ENCODE measurements at places on chromosomes 6 and 20.

GRCh38 chr6:168116438-168116974, 37.5 kb upstream of the FRMD1 start:
- no peak for DNase-seq

GRCh38 chr6:106979435-106979884, 4.9 kb upstream of the CD24 start:
- peak; percentile 71 for DNase-seq

DNA sequence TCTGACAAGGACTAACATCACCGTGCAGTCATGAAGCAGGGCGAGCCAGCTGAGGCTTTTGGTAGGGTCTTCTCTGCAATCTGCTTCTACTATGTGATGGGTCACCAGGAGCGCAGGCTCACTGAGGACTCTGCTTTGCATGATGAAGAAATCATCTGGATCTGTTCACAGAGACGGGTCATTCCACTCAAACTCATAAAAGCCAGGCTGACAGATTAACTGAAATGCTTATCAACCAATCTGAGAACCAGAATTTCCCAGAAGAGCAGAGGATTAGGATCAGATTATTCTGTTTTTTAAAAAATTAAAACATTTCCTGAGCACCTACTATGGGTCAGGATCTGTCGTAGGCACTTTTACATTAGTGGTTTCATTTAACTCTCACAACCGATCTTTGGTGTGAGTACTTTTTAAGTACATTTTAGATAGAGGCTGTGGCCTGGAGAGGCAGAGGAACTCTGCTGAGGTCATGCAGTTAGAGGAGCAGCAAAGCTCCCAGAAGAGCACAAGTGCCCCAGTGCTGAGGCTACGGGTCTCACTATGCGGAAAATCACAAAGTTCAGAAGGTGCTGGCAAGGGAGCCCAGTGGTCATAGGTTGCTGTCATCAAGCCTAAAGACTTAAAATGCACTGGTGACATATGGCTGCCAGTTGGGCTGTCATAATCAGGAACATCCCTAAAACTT, 109.1 kb downstream of the BACH2 start:
- DNase-seq, result no peak

GRCh38 chr6:21450628-21451027, 142.9 kb upstream of the SOX4 start:
- no peak for DNase-seq

GRCh38 chr6:144849920-144850319, 564.8 kb downstream of the UTRN start:
- no peak for DNase-seq

DNA sequence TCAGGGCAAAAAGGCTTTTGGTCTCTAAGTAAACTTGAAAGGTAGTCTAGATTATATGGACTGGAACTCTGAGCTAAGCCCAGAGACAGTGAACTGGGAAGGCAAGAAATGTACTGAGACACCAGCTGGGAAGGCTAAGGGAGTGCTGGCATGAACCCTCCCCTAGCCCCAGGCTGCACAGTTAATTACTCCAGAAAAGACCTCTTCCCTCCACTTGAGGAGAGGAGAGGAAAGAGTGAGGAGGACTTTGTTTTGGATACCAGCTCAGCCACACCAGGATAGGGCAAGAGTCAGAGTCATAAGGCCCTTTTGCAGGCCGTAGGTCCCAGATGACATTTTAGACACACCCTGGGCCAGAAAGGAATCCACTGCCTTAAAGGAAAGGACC, 84.1 kb upstream of the GJE1 start:
- DNase-seq, result no peak

DNA sequence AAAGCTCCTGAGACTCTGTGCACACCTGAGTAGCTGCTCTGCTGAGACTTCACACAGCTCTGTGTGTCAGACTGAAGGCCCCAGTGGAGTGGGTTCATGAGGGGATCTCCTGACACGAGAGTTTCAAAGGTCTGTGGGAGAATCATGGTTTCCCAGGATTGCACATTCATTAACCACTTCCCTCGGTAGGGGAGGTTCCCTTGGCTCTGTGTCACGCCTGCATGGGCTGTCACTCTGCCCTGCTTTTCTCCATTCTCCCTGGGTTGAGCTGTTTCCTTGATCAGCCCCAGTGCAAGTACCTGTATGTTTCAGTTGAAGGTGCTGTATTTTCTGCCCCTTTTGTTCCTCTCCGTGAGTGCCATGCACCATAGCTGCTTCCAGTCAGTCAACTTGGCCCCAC, 236.9 kb downstream of the EPM2A start:
- no peak for DNase-seq

DNA sequence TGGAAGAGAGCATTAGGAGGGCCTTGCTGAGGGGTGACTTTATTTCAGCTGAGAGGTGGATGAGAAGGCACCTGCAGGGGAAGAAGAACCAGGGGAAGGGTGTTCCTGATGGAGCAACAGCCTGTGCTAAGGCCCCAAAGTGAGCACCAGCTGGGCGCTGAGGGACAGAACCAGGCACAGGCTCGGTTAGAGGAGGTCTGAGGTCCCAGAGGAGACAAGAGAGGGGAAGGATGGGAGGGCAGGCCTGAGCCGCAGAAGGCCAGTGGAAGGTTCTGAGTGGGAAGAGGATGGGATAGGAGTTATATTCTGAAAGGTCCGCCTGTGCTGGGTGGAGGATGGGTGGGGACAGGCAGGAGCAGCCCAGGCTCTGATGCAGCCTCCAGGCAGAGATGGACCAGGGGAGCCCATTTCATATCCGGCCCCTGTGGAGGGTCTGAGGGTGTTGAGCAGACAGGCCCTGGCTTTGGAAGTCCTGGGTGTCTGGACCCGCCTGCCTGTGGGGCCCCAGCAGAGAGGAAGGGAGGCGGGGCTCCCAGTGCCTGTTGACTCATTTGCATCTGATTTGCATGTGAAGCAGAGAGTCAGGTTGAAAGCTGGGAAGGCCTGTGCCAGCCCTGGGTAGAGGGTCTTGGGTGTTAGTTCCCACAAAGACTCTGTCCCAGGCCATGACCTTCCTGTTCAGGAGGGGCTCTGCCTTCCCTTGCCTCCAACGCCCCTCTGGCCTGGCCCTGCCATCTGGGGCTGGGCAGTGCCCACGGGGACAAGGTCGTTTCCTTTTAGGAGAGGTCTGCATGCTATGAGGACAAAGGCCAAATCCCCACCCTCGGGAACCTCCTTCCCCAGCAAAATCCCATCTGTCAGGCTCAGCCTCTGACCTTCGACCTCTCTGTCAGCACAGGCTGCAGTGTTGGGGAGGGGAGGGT, 10.6 kb upstream of the FAM110A start:
- DNase-seq, result no peak

GRCh38 chr6:158474961-158475343, 84.9 kb upstream of the TMEM181 start:
- DNase-seq, result peak; percentile 47

DNA sequence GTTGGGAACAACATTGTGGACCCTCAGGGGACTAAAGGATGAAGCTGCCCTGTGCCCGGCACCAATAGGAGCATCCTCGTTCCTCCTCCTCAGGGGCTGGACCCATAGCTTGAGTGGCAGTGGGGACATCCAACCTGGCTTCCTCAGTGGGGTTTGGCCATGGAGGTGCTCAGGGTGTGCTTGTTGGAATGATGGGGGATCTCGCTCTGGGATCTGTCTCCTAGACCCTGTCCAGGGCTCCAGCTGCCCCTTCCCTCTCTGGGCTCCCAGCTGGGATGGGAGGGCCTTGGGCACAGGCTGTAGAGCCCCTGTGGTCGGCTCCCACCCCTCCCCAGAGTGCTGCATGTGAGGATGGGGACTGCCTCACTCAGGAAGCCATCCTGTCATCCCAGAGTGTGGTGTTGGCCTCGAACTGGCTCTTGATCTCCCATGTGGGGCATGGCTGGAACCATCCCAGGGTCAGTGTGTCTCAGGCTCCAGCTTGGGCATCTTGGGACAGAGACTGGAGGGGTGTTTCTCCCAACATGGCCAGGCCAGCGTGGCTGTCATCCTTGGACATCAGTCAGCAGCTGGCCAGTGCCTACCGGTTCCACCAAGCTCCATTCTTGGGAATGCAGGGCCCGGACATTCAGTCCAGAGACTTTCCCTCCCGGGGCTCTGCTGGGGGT, 9.5 kb upstream of the MYT1 start:
- no peak for DNase-seq

- no peak for DNase-seq
These were observed 151.0 kb downstream of the ADAT2 start for GRCh38 chr6:143299253-143300166.

DNA sequence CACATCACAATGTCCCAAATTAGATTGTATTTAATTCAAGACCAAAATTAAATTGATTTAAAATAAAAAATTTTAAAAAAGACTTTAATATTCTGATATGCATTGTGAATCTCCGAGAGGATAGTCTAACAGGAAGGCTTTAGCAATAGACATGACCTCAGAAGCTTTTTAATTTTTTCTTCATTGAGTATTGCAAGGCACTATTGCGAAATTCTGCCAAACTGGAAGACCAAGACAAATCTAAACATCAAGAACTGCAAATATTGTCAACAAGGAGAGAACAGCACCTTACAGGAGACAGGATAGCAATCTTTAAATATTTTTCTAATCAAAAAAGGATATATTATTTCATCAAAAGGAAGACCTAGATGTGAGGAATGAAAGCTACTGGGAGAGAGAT, 56.9 kb downstream of the BMP5 start:
- no peak for DNase-seq

- DNase-seq, result no peak
These were observed 451.2 kb upstream of the JAG1 start for GRCh38 chr20:11124849-11125505.

DNA sequence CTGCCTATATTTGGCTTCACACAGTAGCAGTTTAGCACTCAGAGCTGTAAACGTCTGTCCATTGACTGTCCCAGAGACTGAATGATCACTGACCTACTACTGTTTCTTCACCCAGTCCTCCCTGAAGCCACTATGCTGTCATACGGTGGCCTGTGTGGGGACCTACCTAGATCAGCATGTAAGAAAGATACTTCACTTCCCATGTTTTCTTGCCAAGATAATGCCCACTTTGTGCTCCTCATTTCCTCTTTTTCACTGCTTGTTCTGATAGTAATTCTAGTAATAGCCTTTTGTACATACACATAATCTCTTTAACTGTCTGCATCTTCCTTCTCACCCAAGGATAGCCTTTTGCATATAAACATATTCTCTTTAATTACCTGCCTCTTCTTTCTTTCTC, 109.9 kb upstream of the TIAM2 start:
- DNase-seq, result no peak

- DNase-seq, result no peak
These were observed 398 bp upstream of the SPATS1 start for GRCh38 chr6:44342052-44342451.

DNA sequence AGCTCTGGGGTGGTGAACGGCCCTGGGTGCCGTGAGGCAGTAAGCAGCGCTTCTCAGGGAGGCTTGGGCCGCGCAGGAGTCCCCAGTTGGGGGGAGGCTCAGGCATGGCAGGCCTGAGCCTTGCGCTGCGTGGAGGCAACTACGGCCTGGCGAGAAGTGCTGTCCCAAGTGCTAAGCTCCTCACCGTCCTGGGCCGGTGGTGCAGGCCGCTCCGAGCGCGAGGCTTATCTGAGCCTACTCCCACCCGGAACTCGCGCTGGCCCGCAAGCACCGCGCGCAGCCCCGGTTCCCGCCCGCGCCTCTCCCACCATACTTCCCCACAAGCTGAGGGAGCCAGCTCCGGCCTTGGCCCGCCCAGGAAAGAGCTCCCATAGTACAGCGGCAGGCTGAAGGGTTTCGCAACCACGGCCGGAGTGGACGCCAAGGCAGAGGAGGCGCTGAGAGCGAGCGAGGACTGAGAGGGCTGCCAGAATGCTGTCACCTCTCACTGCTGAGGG, 1.8 kb upstream of the WRNIP1 start:
- DNase-seq, result no peak

DNA sequence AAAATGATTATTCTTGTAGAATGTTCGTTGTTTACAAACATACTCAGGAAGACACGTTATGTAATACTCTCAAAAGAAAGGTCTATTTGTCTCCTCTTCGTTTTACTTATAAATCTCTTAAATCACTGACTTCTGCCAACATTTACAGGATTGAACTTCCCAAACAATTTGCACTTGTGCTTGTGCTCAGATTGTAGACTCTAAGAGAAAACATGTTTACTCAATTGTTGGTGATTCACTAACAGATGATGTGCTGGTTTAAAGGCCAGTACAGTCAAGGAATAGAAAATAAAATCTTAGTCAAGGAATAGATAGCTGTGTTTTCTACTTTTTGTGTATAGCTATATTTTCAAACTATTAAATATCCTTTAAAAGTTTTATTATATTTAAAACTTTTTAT, 172.8 kb downstream of the GJA1 start:
- DNase-seq, result no peak

DNA sequence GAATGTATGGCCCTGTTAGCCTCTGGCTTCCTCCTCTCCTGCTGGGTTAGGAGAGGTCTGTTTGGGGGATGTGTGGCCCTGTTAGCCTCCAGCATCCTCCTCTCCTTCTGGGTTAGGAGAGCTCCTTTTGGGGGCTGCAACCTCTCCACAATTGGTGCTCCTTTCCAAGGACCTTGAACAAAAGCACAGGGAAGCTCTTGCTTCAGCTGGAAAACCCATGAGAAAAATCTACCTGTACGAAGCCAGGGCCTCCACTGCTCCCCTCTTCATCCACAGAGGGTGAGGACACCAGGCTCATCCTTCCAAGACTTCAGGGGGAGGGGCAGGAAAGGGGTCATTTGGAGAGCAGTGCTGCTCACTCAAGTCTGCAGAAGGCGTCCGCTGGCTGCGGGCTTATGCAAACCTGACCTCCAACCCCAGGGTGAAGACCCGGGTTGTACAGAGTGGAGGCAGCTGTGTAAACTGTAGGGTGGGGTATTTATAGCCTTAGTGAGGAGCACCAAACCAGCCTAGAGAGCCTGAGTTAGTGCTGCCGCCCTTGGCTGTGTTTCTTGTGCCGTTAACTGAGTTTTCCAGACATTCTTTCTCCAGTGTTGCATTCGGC, 62.1 kb downstream of the SLC24A3 start:
- DNase-seq, result no peak

- DNase-seq, result no peak
These were observed 149.9 kb downstream of the MMS22L start for GRCh38 chr6:97133067-97133466.

GRCh38 chr6:31568537-31568961, 3.5 kb upstream of the LTA start:
- DNase-seq, result no peak

- DNase-seq, result no peak
These were observed 34.1 kb downstream of the SESN1 start for GRCh38 chr6:109060571-109060970.

GRCh38 chr6:13422681-13423221, 64.6 kb downstream of the GFOD1 start:
- peak; percentile 42 for DNase-seq

GRCh38 chr6:39056681-39057080, 8.1 kb downstream of the GLP1R start:
- DNase-seq, result no peak

DNA sequence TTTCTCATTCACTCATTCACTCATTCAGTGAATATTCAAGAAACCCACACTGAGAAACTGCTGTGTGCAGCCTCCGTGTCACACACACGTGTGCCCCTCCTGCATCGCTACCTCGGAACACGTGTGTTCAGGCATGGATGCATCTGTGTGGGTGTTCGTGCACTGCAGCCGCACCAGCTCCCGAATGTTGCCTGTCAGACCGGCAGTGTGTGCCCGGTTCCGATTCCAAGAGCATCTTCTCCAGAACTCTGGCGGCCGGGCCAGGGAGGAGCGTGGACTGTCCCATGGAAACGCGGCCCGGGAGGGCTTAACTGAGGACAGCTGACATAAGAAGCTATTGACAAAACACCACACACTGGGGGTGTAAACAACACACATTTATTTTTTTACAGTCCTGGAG, 216.0 kb downstream of the DLL1 start:
- no peak for DNase-seq

GRCh38 chr20:32626407-32626806, 41.3 kb upstream of the NOL4L start:
- no peak for DNase-seq
